ENCODE measurements at places on chromosomes 16 and 17.

DNA sequence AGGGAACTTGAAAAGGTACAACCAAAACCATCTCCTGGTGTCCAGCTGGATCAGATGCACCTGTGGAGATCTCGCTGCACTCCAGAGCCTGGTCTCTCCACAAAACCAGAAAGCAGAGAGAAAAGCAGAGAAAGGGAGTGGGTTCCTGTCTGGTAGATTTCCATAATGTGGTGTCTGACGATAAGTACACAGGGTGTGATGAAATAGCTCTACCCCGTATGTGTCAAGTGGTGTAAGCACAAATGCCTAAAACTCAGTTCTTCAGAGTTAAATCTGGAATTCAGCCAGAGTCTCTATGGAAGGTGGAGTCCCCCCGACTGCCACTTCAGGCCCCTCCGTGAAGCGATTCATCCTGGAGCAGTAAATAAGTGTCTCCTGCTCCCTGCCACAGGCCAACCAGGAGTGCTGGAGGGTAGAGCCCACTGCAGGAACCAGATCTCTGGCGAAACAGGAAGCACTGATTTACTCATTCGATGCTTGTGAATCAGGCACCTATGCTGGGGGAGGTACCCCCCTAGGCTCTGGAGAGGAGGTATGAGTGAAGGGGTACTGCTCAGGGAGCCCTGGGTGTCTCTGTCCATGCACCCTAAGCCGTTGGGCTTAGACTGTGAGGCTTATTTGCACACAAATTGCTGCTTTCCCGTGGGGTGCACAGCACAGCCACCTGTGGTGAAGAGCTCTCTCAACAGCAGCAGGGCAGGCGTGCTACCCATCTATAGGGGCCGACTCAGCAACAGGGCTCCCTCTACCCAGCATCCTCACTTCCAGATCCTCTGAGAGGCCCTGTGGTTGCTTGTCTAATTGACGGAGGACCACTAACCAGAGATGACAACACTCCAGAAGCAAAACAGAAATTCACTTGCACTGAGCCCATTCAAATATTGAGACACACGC lies 97.1 kb upstream of the MYOCD start:
- no peak for DNase-seq

DNA sequence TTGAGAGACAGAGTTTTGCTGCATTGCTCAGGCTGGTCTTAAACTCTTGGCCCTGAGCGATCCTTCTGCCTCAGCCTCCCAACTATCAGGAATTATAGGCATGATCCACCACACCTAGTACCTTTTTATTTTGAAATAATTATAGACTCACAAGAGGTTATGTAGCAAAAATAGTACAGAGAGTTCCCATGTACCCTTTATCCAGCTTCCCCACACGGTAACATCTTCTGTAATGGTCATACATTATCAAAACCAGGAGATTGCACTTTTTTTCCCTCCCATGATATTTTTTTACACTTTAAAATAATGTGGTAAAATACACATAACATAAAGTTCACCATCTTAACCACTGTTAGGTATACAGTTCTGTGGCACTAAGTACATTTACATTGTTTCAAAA lies 28.8 kb upstream of the CACNG4 start:
- no peak for DNase-seq

DNA sequence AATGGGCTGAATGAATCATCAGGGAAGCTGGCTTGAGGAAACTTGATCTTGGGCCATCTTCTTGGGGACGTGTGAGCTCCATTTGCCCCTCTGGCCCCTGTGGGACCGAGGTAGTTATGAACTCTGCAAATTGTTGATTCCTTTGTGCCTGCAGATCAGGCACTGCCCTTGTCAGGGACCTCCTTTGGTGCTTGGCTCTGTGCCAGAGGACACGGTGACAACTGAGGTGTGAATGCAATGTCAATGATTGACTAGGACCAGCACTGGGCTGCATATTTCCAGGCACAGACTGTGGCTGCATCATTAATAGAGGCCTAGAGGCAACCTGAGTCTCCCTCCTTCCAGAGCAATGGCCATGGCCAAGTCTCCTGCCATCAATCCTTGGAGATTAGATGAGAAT lies 23.8 kb downstream of the PDILT start:
- no peak for DNase-seq

GRCh38 chr16:1580256-1580655 lies 31.6 kb downstream of the IFT140 start:
- no peak for DNase-seq

All from brain (organoid and tissue), 16 donors.